ENCODE measurements at places on chromosomes 16 and 17.
A peak's percentile ranks its signal among the peaks of the same experiment; 100 is the strongest.

DNA sequence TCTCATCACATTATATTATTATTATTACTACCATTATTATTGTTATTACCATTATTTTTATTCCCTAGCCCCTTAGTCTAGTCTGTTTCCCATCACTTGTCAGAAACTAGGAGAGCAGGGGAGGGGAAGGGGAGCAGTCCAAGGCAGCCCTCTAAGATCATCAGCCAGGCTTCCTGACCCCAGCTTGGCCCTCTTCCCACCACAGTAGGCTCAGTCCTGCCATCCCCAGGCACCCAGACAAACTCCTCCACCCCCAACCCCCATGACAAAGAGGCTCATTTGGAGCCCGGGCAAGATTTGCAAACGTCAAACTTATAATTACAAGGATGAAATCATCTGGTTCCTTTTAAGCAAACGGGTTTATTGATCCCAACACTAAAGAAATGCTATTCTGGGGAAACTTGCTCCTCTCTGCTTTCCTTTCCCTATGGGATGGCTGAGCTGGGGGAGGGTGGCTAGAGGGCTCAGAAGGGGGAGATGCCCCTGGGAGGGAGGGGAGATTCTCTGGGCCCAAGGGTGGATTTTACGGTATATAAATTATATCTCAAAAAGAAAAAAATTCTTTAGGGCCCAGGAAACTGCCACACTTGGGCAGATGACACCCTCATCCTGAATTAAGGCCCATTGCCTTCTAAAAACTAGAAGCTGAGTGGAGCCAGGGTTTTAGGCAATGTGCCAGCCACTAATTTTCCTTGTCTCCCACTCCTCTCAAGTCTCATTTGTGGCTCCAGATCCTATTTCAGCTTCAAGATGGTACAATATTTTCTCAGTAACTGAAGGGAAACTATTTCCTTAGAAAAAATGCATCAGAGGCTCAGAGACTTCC is 4.4 kb upstream of the CBFB start:
- DNase-seq = peak; percentile 12

- DNase-seq = no peak
These were observed 134.7 kb upstream of the CIBAR2 start for GRCh38 chr16:85246973-85247372.

- DNase-seq = peak; percentile 59
These were observed 58.0 kb upstream of the GSE1 start for GRCh38 chr16:85554889-85555718.

DNA sequence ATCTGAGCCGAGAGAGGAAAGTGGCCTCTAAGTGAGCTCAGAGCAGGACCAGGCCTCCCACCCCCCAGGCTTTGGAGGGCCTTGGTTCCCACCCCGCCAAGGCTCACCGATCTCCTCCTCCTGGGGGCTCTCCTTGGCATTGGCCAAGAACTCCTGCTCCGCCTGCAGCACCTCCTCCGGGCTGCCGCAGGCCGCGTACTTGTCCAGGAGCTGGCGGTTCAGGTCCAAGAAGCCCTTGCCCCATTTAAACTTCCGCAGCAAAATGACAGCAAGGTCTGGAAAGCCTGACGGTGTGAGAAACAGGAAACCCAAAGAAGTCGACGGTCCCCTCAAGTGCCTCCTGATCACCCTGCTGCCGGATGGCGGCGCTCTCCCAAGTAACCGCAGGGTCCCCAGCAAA is 1.7 kb downstream of the TSR3 start:
- DNase-seq = no peak
